ENCODE measurements at places on chromosomes 3 and 15. TPM values are rescaled to one million over a fixed set of nuclear protein-coding genes. Genes with fewer than 3 reads are reported as not detected.

DNA sequence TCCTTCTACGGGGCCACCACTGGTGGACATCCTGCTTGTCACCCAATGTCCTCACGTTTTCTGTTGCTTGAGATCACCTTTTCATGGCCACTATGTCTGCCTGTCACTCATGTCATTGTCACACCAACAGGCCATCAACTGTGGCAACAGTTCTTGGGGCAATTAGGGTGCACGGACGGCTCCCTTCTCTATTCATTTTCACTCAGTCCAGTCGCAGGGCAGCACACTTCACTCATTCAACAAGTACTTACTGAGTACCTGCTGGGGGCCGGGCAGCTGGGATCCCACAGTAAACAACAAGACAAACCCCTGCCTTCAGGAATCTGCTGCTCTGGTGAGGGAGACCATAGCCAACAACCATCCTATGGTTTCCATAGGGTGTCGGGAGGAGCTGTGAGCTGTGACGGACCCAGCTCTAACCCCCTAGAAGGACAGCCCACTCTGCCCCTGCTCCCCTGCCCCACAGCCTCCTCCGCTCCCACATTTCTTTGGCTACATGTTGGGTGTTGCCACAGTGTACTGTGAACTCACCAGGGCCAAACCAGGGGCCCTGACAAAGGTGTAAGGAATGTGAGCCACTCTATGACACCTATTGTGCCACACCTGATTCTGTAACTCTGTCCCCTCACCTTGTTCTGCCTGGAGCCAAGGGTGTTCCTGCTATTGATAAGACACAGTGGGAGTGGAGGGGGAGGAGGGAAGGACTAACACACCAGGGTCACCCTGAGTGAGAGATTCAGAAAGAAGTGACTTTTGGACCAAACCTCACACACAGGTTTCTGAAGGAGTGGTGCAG, 1.9 kb downstream of the VILL start:
- H3K27ac ChIP-seq = no peak overlapping the region
- H3K27me3 ChIP-seq = no peaks in the 10 kb centered on the region
- no peaks in the 10 kb centered on the region for H3K36me3 ChIP-seq
- H3K4me3 ChIP-seq = no peak overlapping the region
- H3K4me1 ChIP-seq = no peaks in the 10 kb centered on the region

CPA3 gene
- 0.27 TPM for total RNA-seq

- H3K36me3 ChIP-seq = no peaks in the 10 kb centered on the region
- H3K27ac ChIP-seq = no peak overlapping the region
- no peaks in the 10 kb centered on the region for H3K4me1 ChIP-seq
These were observed 46.9 kb upstream of the SLC7A14 start for GRCh38 chr3:170632780-170633179.

DNA sequence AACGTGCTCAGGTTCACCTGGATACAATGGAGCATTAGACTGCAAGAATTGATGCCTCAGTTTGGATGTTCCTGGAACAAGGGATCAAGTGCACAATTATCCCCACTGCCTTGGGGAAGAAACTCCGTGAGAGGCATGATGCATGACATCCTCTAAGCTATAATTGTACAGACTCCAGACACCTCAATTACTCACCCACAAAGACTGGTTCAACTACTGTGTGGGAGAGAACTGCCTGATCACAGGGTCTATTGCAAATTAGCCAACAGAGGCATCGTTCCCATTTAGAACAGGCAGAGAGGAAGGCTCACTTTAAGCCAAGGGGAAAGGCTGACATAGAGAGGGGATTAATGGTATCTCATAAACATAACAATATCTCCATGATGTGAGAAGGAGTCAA, 43.5 kb downstream of the ARRDC4 start:
- H3K27ac ChIP-seq = no peak overlapping the region
- H3K36me3 ChIP-seq = no peaks in the 10 kb centered on the region
- H3K27me3 ChIP-seq = no peaks in the 10 kb centered on the region
- H3K4me1 ChIP-seq = no peaks in the 10 kb centered on the region

POLQ gene
- 0.80 TPM for total RNA-seq

STARD5 gene
- total RNA-seq = 49.9 TPM

DNA sequence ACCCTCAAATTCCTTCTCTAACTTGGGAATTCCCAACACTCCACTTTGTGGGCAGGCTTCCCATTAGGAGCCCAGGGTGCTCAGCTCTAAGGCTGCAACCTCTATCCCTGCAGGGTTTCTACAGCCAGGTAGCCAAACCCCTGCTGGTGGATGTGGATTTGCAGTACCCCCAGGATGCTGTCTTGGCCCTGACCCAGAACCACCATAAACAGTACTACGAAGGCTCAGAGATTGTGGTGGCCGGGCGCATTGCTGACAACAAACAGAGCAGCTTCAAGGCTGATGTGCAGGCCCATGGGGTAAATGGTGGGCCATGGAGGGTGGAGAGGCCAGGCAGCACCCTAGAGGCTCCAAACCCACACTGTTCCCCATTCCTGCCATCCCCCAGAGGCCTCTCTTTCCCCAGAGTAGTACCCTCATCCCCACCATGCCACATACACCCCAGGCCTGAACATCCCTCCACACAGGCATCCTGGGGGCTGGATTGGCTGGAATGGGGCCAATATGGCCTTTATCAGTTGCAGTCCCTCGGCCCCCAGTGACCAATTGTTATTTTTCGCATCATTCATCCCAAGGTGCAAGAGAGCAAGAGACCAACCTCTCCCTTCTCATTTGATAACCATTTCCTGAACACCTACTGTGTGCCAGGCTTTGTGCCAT, 7.7 kb downstream of the ITIH1 start:
- no peaks in the 10 kb centered on the region for H3K4me1 ChIP-seq
- H3K4me3 ChIP-seq = no peak overlapping the region
- no peak overlapping the region for H3K27ac ChIP-seq
- peaks cover 54% of the 10 kb centered on the region for H3K36me3 ChIP-seq
- peak; percentile 42 for DNase-seq

- no peaks in the 10 kb centered on the region for H3K36me3 ChIP-seq
- no peaks in the 10 kb centered on the region for H3K4me1 ChIP-seq
- no peak overlapping the region for H3K4me3 ChIP-seq
- H3K27ac ChIP-seq = no peak overlapping the region
- H3K27me3 ChIP-seq = no peaks in the 10 kb centered on the region
These were observed 150.0 kb downstream of the RTP4 start for GRCh38 chr3:187518207-187518606.

CIDEC gene
- 3.5 TPM for total RNA-seq

GRCh38 chr3:20323307-20323927, 137.4 kb upstream of the SGO1 start:
- DNase-seq = no peak
- H3K27me3 ChIP-seq = no peaks in the 10 kb centered on the region
- H3K4me1 ChIP-seq = no peaks in the 10 kb centered on the region
- no peaks in the 10 kb centered on the region for H3K36me3 ChIP-seq
- no peak overlapping the region for H3K27ac ChIP-seq
- no peak overlapping the region for H3K4me3 ChIP-seq

KIF15 gene
- 0.09 TPM for total RNA-seq

DNA sequence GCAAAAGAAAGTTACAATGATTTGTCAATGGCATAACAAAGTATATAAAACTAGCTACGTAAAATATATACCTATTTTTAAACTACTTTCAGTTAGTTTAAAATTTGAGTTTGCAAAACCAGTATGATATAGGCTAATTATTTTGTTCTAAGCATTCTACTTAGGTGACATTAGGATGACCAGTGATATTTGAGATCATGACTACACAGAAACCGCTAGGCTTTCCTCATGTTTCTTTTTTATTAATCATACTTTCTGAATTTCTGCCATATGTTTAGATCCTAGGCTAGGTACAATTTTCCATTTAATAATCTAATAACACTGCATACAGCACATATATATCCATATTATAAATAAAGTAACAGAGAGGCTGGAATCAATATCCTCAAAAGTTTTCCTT, 52.4 kb upstream of the XRN1 start:
- H3K27me3 ChIP-seq = no peaks in the 10 kb centered on the region
- no peaks in the 10 kb centered on the region for H3K4me1 ChIP-seq
- H3K4me3 ChIP-seq = no peak overlapping the region
- H3K27ac ChIP-seq = no peak overlapping the region

LRRC34 gene
- total RNA-seq = 0.54 TPM

GRCh38 chr3:126784254-126784653, 80.2 kb downstream of the CHCHD6 start:
- H3K27ac ChIP-seq = no peak overlapping the region
- H3K4me1 ChIP-seq = no peaks in the 10 kb centered on the region
- H3K4me3 ChIP-seq = no peak overlapping the region
- H3K27me3 ChIP-seq = no peaks in the 10 kb centered on the region
- no peak for DNase-seq
- no peaks in the 10 kb centered on the region for H3K36me3 ChIP-seq

MFAP1 gene
- 7.7 TPM for total RNA-seq

GRCh38 chr3:9721015-9721699, 10.4 kb upstream of the BRPF1 start:
- H3K27me3 ChIP-seq = no peaks in the 10 kb centered on the region
- H3K4me1 ChIP-seq = no peaks in the 10 kb centered on the region
- no peak overlapping the region for H3K4me3 ChIP-seq

- no peak for DNase-seq
- H3K36me3 ChIP-seq = no peaks in the 10 kb centered on the region
- no peaks in the 10 kb centered on the region for H3K27me3 ChIP-seq
- no peak overlapping the region for H3K4me3 ChIP-seq
These were observed 63.3 kb upstream of the MITF start for GRCh38 chr3:69675786-69676530.

ROPN1 gene
- not detected for total RNA-seq

DNA sequence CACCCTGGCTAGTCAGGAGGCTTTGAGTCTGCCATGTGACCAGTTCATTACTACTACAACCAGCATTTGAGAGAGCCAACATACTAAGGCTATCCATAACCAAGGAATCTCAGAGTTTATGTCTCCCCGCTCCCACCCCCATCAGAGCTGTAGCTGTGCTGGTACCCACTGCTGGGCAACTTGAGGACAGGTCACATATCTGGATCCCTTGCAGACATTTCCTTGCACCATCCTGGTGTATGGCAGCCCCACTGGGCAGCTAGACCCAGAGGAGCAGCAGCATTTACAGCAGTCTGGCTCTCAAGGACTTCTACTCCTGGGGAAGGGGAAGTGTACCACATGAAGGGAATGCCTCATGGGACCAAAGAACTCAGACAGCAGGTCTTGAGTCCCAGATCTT, 160.8 kb upstream of the ST8SIA2 start:
- H3K36me3 ChIP-seq = no peaks in the 10 kb centered on the region
- no peak overlapping the region for H3K4me3 ChIP-seq
- H3K4me1 ChIP-seq = no peaks in the 10 kb centered on the region

EEF1AKMT4 gene
- 5.5 TPM for total RNA-seq

- no peaks in the 10 kb centered on the region for H3K4me1 ChIP-seq
- H3K27ac ChIP-seq = no peak overlapping the region
- no peak overlapping the region for H3K4me3 ChIP-seq
- H3K36me3 ChIP-seq = no peaks in the 10 kb centered on the region
- DNase-seq = no peak
These were observed 62.5 kb downstream of the SFMBT1 start for GRCh38 chr3:52983336-52983807.

ACP3 gene
- 0.35 TPM for total RNA-seq

GRCh38 chr3:192133271-192133670, 594.1 kb downstream of the FGF12 start:
- H3K27ac ChIP-seq = no peak overlapping the region
- no peaks in the 10 kb centered on the region for H3K4me1 ChIP-seq
- no peaks in the 10 kb centered on the region for H3K36me3 ChIP-seq
- H3K27me3 ChIP-seq = no peaks in the 10 kb centered on the region

PRR23C gene
- not detected for total RNA-seq

- H3K27ac ChIP-seq = no peak overlapping the region
- H3K4me3 ChIP-seq = no peak overlapping the region
- no peaks in the 10 kb centered on the region for H3K36me3 ChIP-seq
- no peak for DNase-seq
- H3K4me1 ChIP-seq = no peaks in the 10 kb centered on the region
These were observed 1268.1 kb downstream of the OTOL1 start for GRCh38 chr3:162764808-162765071.

- no peak overlapping the region for H3K4me3 ChIP-seq
- DNase-seq = no peak
- no peaks in the 10 kb centered on the region for H3K36me3 ChIP-seq
- no peaks in the 10 kb centered on the region for H3K27me3 ChIP-seq
- H3K27ac ChIP-seq = no peak overlapping the region
These were observed 39.3 kb downstream of the FGF7 start for GRCh38 chr15:49462232-49462844.

DNA sequence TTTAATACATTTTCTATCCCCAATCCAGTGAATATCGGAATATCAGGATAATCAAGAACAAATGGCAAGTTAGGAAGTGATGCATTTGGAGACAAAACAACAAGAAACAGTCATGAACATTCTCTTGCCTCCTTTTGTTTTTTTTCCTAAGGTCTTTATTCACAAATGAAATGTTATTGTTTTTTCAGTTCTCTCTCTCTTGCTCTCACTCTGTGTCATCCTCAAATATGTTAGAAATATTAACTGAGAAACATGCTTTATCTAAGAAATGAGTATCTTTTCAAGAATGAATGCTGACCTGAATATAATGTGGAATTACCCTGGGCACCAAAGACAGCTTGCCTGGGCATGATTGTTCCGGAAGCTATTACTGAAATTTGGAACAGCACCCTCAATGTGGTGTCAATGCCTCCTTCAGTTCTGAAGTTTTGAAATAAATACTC, 51.3 kb downstream of the RBMS3 start:
- H3K4me1 ChIP-seq = no peaks in the 10 kb centered on the region
- no peak overlapping the region for H3K4me3 ChIP-seq
- H3K36me3 ChIP-seq = no peaks in the 10 kb centered on the region
- no peak for DNase-seq
- H3K27me3 ChIP-seq = no peaks in the 10 kb centered on the region

GRCh38 chr15:50059883-50060282, 59.1 kb downstream of the ATP8B4 start:
- no peaks in the 10 kb centered on the region for H3K36me3 ChIP-seq
- H3K27me3 ChIP-seq = no peaks in the 10 kb centered on the region
- no peak overlapping the region for H3K27ac ChIP-seq
- no peak for DNase-seq
- H3K4me3 ChIP-seq = no peak overlapping the region

KY gene
- not detected for total RNA-seq

GOLGA8T gene
- 0.58 TPM for total RNA-seq

DNA sequence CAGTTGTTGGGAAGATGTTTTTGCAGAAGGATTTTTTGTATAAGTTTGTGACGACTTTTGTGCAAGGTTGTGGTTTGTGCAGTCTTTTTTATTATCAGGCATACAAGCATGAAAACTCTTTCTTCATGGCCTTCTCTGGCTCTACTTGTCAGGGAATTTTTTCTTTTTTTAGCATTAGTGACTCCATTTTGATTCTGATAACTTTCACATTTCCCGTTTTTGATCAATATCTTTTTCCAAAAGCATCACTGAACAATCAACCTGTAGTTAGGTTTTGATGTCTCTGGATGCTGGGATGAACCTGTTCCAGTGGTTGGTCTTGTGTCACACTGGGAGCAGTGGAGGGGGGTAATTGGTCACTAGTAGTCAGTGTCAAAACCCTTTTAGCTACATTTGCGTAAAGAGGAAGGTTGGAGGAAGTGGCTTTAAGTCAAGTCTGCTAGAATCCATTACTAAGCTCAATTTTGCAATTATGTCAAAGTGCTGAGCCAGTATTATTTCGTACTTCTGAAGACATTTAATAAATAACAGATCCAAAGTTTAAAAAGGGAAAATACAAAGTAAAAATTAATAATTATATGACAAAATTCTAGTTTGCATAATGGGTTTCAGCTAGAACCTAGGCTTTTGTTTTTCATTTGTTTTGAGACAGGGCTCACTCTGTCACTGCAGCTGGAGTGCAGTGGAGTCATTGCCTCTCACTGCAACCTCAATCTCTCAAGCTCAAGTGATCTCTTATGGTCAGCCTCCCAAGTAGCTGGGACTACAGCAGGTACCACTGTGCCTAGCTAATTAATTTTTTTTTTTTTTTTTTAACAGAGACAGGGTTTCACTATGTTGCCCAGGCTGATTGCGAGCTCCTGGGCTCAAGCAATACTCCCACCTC, 18.8 kb upstream of the CFAP161 start:
- H3K27ac ChIP-seq = no peak overlapping the region
- H3K36me3 ChIP-seq = no peaks in the 10 kb centered on the region
- DNase-seq = no peak
- H3K27me3 ChIP-seq = no peaks in the 10 kb centered on the region
- no peak overlapping the region for H3K4me3 ChIP-seq

All from right lobe of liver (tissue), 6 donors.